ENCODE measurements at places on chromosomes 6 and 20.

- DNase-seq = no peak
Observed at GRCh38 chr20:1993986-1994385, at the start of gene PDYN. Gene PDYN (minus strand): TSS chr20:1994058. CDS start chr20:1983084, 10,974 bp downstream.

DNA sequence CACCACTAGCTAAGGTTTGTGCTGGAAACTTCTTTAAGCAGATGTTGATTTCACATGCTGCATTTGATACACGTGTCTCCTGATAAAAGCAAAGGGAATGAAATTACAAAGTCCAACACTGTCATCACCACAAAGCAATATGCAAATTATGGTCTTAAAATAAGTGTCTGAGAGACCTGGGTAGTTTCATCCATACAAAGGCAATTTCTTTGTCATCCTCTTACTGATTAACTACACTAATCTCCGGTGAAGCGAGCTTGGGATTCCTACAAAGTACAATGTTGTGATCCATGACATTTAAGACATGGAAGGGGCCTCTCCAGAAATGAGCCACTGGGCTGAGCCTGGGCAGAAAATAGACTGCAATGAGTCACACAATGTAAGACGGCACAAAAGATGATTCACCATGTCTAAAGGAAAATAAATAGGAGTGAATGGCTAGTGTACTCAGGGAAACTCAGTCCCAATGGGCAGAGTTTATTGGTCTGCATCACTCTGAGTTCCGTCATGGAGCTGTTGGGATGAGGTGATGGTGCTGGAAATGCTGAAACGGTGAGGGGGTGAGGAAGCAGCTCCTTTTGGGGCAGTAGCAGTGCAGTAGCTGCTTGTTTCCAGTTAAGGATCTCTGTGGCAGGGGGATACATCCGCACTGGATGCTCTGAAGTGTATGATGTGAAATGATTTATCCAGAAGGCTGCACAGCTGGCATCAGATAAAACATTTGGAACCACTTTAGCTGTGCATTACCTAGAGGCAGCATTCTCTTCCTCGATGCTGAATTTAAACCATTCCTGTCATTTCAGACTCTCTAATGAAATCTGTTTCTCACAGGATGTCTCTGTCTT, 103.3 kb downstream of the IBTK start:
- DNase-seq = no peak

GRCh38 chr20:9130521-9130920, 61.6 kb downstream of the PLCB4 start:
- DNase-seq = no peak

DNA sequence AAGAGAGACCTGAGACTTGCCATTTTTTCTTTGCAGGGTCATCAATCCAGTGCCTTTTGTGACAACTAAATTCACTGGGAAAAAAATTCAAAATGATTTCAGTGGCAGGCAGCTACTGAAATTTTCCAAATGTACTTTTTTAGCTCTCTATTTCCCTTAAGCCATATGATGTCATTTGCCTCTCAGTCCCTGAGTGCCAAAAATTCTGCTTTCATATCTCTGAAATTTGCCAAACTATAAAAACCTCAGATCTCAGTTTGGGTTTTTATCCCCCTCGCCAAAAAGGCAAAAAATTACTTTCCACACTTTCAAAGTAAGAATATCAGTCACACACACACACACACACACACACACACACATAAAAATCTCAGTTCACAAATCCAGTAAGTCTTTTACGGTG, 651.3 kb upstream of the ARID1B start:
- no peak for DNase-seq

DNA sequence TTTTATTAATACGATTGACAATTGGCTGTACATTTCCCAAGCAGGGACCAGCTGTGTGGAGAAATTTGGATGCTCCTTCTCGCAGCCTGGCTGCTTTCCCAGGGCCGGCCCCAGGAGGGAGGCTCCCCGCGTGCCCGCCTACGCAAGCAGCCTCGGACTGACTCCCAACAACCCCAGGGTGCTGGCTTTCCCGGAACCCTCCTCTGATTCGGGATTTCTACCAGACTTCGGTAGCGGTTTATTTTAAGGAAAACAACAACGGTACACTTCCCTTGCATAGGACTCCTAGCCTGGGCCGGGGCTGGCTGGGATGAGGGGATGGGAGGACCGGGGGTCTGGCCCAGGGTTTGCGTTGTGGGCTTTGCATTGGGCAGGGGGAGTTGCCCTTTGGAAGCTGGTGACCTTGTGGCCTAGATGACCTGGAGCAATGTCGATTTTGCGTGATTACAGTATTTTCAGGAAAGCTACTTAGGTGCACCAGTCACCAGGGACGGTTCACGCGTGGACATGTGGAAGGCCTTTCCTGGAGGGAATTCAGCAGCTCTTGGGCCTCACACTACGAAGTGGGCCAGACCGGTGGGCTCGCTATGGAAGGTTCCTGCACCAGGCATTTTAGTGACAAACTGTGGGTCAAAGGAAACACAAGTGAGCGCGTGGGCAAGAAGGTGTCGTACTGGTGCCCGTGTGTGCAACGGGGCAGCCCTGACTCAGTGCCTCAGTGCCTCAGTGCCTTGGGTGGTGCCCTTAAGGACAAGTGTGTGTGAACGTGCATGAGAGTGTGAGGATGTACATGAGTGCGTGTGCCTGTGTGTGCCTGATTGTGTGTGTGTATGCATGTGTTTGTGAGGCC, 20.7 kb upstream of the PHACTR3 start:
- DNase-seq = no peak

DNA sequence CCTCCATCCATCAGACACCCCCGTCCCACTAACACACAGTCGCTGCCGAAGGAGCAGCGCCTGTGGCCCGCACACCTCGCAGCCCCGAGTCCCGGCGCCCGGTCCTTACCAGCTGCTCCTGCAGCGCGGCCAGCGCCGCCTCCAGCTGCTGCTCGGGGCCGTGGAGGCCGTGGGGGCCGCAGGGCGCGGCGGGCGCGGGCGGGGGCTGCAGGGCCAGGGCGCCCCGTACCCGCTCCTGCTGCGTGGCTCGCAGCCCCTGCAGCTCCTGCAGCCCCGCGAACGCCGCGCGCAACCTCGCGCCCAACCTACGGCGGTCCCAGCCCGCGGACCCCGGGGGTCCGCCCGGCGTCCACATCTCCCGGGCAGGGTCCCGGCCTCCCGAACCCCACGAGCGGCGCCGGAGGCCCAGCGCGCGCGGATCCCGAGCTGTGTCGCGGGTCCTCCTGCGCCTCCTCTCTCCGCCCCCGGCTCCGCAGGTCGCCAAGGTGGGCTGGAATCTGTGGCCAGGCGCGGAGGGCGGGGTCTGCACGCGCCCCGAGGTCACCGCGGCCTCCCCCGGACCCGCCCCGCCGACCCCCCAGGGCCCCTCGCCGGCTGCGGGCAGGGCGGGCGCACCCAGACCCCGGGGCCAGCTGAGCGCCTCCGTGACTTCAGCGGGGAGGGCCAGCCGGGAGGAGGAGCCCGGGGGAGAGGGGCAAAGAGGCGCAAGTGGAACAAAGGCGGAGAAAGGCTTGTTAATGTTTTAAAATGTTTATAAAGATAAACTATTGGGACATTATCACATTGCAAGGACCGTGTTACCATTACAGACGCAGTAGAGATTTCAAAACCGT, at the start of gene DACT2:
DACT2 (minus strand) TSS at position 499 of the 833 bp plus-strand sequence; CDS start at position 355, 144 bp downstream.
- no peak for DNase-seq

GRCh38 chr6:4856785-4857184, 80.6 kb downstream of the CDYL start:
- no peak for DNase-seq
